ENCODE measurements at places on chromosomes 1 and 21. TPM values are rescaled to one million over a fixed set of nuclear protein-coding genes. Genes with fewer than 3 reads are reported as not detected.

- DNase-seq: no peak
Measured at GRCh38 chr1:228507961-228508652, 20.9 kb downstream of the RNF187 start.

GRCh38 chr1:81179242-81179641 is 621.5 kb upstream of the ADGRL2 start:
- DNase-seq: no peak

DNA sequence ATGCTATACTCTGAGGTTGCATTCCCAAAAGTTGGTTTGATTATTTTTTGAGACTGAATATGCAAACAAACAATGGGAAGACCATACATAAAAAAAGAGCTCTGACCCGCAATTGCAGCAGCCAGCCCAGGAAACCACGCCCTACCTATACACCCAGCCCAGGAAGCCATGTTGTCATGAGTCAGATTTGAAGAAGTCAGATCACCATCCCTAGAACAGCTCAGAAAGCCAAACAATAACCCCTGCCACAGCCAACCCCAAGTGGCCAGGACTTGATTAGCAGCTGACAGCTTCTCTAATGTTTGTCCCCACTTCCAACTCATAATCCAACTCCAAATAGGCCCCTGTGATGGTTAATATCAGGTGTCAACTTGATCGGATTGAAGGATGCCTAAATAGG is 621.9 kb downstream of the NPHP4 start:
- DNase-seq: no peak

DNA sequence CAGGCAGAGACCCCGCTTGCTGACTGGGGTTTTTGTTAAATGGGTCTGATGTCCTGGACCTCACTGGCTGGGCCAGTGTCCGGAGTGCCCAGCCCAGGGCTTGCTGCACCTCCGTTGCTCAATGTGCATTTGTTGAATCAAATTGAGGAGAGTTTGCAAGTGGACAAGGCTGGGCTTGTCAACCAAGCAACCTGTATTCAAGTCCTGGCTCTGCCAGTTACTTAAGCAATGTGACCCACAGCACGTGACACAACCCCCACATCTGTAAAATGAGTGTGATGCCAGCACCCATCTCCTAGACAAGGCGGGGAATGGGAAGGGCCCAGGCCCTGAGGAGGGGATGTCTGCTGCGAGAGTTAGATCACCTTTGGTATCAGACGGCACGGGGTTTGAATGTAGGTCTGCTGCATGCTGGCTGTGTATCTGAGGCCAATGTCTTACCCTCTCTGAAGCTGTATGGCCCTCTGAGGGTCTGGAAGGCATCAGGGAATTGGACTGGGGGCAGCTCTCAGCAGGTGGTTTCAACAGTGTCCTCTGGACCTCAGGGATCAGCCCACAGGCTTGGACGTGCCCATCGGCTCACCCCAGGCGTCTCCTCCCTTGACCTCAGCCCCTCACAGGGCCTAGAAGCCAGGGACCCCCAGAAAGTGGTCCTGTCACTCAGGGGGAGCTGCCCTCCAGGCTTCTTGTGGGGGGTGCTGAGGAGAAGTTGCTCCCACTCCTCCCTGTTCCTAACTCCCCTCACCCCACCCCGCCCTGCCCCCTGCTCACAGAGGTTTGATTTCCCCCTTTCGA is 51.0 kb upstream of the RUNX3 start:
- no peak for DNase-seq

DNA sequence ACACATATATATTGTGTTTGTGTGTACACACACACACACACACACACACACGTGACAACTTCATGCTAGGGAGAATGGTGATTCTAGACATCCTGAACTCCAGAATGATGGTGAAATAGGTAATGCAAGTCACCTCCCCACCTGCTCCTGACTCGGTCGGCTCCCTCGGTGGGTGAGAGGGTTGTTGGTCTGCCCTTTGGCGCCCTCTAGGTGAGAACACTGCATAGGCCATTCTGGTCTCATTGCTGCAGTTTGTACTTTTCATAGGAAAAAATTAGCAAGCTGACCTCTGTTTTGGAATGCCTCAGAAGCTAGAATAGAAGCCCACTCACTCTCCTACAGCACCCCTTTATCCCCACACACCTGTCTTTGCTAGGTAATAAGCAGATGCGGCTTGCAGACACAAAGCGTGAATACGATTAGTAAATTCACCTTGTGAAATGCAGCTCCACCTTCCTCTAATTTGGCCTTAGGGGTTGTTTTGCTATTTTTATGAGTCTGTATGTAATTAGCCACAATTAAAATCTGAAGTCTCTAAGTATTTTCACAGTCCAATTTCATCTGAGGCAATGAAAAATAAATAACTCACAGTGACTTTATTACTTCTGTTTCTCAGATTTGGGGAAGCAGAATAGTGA is 130.0 kb upstream of the KCNJ15 start:
- DNase-seq: peak; percentile 85

Gene OVAAL
- total RNA-seq: not detected

GRCh38 chr1:12202577-12202976 is 27.3 kb upstream of the VPS13D start:
- no peak for DNase-seq

Gene PLA2G2F
- not detected for total RNA-seq

- no peak for DNase-seq
Measured at GRCh38 chr1:240414237-240414636, 197.7 kb downstream of the GREM2 start.

GRCh38 chr1:154856544-154856943 is 13.5 kb downstream of the KCNN3 start:
- no peak for DNase-seq

Gene C1orf105
- not detected for total RNA-seq
